ENCODE measurements at places on chromosomes 3 and 15.

DNA sequence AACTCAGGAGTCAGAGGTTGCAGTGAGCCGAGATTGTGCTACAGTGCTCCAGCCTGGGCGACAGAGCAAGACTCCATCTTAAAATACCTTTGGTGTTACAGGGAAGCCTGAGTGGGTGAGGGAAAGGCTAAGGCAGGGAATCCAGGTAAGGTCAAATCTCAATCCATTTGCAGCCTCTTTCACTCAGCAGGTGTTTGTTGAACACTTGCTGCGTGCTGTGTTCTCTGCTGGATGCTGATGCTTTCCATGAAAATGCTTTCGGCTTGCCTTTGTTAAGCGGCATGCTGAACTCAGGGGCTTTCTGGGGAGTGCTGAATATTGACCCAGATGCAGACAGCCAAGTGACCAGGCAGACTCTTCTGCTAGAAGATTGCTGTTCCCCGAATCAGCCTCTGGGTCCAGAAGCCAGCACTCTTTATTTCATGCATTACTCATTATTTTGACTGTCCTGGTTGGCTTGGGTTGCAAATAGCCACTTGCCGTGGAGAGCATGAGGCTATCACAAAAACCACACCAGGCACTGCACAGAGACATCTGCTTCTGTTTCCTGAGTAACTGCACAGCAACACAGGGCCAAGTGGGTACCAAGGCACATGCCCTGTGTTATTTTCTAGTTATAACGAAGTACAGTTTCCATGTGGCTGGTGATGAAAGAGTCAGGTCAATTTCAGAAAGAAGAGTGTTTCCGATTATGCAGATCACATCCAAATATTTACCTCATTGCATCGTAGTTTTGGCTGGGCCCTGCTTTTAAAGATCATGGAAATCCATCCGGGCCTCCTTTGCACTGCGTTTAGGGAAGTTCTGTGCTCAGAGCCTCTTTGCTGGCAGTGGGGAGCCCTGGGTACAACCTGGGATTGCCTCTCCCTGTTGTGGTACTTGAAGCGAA is 88.6 kb downstream of the THSD4 start:
- DNase-seq = no peak

DNA sequence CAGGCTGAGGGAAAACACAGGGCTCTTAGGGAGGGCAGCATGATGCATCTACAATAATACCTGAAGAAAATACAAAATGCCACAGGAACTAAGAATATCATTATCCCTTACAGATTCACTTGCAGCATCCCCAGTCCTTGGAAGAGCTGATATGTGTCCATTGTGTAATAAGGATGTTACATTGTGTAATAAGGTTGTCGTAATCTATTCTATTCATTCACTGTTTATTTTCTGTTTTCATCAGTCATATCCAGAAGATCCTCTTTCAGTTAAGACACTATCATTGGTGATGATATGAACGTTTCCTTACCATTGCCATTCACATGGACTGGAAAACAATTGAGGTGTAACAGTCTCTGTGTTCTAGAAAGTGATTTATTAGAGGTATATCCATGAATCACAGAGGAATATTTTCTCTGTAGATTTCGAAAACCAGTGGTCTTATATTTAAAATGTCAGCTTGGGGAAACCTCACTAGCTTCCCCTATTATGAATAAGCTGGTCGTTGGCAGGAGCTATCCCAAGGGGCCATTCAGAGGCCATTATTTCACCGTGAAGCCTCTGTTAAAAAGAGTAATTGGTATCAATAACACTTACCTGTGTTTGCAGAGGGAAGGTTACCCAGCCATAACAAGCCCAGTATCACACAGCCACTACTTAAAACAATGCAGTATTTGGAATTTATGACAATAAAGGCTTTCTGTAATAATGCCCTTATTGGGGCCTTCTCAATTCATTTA is 241.1 kb downstream of the ZNF385D start:
- DNase-seq = no peak

- peak; percentile 32 for DNase-seq
These were observed 511.6 kb upstream of the PROK2 start for GRCh38 chr3:72296477-72297111.

DNA sequence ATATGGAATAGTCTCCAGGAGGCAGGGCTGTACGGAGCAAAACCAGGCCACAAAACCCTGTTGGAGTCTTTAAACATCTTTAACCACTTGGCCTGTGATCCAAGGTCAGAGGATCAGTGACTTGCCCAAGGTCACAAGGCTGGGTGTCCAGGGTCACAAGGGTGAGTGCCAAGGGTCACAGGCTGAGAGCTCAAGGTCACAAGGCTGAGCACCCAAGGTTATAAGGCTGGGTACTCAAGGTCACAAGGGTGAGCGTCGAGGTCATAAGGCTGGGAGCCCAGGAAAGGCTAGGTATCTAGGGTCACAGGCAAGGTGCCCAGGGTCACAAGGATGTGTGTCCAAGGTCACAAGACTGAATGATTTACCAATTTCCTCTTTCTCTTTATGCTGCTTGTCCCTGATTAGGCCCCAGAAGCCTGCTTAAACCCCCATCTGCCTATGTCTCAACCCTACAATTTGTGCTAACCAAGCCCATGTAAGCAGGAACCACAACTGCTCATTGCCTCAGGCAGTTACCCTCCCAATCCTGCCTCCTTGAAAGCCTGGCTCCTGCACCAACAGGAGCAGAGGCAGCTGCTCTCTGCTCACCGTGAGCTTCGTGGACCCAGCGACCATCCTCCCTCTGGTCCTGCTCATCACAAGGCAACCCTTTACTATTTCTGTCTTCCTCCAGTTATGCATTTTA is 51.5 kb downstream of the MGLL start:
- no peak for DNase-seq

DNA sequence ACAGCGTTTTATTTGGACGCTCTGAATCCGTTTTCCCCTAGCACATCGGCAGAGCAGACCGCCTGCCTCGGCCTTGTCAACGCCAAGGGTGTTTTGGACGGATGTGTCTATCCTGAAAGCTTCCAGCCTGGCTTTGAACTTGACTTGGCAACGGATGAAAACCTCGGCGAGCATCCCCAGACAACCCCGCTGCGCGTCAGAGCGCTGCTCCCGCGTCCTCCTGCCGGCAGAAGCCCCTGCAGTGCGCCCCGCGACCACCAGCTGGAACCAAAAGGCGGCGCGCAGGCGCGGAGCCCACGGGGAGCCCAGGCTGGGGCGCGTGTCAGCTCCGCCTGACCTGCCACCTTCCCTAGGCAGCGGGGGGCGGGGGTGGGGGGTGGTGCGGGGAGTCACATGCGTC is 26.2 kb upstream of the ARL8B start:
- no peak for DNase-seq

DNA sequence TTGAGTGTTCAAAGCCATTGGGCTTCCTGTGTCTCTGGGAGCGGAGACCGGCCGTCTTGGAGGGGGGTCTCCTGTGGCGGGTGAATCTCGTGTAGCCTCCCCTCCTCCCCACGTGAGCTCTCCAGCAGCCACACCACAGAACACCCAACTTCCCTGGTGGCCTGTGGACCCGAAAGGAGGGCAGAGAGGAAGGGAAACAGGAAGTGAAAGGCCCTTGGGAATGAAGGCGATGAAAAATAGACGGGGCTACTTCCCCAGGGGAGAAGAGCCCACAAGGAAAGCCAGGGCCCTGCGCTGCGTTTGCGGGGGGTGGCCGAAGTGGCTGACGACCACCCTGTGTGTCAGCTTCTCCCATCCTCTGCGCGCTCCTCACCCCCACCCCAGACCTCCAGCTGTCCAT is 5.4 kb downstream of the ANKRD63 start:
- no peak for DNase-seq

DNA sequence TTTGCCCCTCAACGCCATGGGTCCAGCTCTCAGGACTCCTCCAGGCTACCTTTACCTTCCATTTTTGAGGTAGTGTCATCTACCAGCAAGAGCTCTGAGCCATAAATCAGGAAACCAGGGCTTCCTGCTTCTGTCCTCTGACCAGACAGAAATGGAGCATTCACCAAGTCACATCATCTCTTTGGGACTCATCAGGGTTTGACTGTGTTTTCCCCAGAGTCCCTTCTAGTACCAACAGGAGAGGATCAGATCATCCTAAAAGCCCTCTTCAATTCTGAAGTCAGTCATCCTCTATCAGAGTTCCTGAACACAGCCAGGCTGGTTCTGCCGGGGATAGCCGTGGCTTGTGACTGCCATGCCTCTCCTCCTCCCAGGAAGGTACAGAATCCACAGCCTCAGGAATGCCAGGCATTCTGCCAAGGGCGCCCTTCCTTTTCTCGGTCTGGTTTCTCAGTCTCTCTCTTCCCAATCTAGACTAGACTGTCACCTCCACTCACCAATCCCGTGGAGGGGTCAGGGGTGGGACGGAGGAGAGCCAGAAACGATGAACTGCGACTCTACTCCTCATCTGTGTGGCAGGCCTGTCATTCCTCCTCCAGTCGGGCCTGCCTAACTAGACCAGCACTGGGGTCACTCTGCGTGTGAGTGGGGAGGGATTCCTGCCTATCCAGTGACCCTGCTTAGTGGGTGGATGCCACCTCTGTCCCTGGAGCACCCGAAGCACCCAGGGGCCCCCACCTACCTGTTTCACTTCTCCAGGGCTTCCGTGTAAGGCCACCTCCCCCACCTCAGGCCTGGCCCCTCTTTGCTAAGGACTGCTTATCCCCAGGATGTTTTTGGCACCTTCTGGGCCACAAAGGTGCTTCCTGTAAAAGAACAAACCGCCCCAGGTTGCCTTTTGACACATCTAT is 30.9 kb downstream of the CCNL1 start:
- no peak for DNase-seq

DNA sequence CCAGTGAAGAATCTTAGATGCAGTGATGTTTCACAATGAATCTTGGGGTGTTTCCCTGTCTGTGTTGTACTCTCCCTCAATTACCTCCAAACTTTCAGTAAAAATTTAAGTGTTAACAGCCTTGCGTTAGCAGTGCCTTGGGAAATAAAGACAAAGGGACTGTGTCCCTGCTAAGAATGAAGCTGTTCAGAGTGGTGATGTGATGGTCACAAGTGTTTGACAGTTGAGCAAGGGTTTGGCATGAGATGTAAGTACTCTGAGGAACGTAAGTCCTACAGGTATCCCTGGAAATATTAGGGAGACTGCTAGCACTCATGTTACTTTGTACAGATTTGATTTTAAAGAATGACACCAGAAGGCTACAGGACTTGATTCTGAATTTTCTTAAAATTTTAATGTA is 304.3 kb upstream of the DPH6 start:
- DNase-seq = no peak

GRCh38 chr3:100089812-100090668 is 24.3 kb downstream of the FILIP1L start:
- peak; percentile 40 for DNase-seq

- DNase-seq = peak; percentile 33
These were observed 202.1 kb downstream of the GREM1 start for GRCh38 chr15:32919749-32920414.

DNA sequence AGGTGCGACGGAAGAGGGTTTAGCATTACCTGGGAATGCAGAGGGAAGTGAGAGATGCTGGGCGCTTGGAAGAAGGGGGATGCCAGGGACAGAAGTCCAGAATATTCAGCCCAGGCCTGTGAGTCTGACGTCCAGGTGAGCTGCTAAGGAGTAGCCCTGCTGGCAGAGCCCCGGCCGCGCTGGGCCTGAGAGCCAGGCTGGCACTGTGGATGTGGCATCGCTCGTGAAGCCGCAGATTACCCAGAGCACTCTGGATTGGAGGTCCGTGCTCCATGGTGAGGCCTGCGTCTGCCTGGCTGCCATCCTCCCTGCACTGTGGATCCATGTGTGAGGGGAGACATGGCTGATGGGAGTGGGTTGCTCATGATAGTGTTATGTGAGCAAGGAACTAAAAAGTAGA is 14.5 kb downstream of the MAN2A2 start:
- no peak for DNase-seq

GRCh38 chr15:63915873-63916771 is 82.4 kb upstream of the HERC1 start:
- peak; percentile 61 for DNase-seq

- peak; percentile 32 for DNase-seq
These were observed 45.1 kb downstream of the SEC22A start for GRCh38 chr3:123246866-123247265.

DNA sequence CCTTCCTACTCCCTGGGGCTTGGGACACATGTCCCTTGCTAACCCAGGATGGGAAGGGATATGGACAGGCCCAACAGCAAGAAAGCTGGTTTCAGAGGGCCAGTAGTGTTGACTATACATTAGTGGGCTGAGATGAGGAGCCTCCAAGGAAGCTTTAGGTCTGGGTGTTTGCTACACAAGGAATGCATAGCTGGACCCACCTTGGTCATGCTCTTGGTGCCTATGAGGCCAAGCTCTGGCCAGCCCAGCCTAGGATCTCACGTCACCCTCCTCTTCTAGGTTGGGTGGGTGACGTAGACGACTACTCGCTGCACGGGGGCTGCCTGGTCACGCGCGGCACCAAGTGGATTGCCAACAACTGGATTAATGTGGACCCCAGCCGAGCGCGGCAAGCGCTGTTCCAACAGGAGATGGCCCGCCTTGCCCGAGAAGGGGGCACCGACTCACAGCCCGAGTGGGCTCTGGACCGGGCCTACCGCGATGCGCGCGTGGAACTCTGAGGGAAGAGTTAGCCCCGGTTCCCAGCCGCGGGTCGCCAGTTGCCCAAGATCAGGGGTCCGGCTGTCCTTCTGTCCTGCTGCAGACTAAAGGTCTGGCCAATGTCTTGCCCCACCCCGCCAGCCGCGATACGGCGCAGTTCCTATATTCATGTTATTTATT is 653 bp upstream of the WDR6 start:
- DNase-seq = peak; percentile 45

- DNase-seq = no peak
These were observed 48.9 kb downstream of the TLE3 start for GRCh38 chr15:70048578-70049514.

- DNase-seq = no peak
These were observed 264.6 kb downstream of the THSD4 start for GRCh38 chr15:71379893-71380292.

DNA sequence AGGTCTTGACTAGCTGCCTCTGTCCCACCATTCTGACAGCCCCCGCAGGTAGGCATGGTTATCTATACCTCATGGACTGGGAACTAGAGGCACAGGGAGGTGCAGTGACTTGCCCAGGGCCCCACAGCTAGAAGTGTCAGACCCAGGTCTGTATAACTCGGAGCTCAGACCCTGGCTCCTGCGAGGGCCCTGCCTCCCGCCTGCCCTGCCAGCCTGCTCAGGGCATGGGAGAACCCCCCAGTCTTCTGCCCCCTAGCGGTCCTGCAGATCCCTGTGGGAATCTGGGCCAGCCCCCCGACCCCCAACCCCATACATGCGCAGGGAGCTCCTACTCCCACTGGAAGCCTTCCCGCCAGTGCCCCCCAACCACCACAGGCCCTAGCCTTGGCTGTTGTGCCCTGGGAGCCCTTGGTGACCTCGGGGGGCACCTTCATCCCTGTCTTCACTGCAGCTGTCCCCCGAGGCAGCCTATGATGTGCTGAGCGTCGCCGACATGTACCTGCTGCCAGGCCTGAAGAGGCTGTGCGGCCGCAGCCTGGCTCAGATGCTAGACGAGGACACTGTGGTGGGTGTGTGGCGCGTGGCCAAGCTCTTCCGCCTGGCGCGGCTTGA is 6.9 kb downstream of the ABTB1 start:
- peak; percentile 46 for DNase-seq
